Cardiac muscle cell (in vitro differentiated cells and primary cell): ENCODE measurements at places on chromosomes 4 and X.
A peak's percentile ranks its signal among the peaks of the same experiment; 100 is the strongest.

GRCh38 chr4:80208610-80209339 is 11.5 kb downstream of the PRDM8 start:
- DNase-seq, result no peak

DNA sequence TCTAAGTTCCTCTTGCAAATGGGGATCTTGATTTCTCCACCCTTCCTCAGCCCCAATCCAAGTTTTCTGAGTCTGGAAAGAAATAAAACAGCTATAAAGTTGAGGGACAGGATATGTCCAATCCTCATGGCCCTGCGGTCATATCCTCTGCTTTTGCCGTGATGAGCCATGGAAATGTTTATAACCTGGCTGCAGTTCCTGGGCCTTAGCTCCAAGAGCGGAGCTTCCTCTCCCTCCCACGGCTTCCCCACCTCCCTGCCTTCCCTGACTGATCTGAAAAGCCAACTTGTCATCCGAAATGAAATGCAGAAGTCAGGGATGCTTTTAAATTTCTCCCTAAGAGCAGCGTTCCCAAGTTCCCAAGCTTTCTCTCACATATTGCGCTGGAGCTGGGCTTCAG is 221.5 kb upstream of the SFRP2 start:
- no peak for DNase-seq

GRCh38 chrX:20585782-20586181 is 319.1 kb upstream of the RPS6KA3 start:
- DNase-seq, result peak; percentile 25

- DNase-seq, result no peak
Observed at GRCh38 chrX:118218940-118219339, 102.3 kb upstream of the KLHL13 start.

DNA sequence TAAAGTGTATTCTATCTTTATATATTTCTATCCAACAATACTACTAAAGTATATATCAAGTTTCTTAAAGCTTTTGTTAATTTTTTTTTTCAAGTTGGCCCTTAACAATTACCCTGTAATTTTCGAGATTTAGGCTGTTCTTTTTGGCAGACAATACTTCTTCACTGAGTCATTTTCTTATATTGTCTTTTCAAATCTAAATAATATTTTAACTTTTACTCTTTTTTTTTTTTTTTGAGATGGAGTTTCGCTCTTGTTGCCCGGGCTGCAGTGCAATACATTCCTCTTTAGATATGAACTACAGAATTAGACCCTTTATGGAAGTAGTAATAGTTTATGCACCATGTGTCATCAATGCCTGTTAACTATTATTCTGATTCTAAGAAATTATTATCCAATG is 120.7 kb downstream of the GLRA3 start:
- DNase-seq, result peak; percentile 46

GRCh38 chr4:23438764-23439163 is 451.1 kb downstream of the PPARGC1A start:
- no peak for DNase-seq
